ENCODE measurements at places on chromosomes 11 and 22.

GRCh38 chr11:44755556-44756523 is 29.1 kb downstream of the TSPAN18 start:
- DNase-seq, result no peak

- DNase-seq, result no peak
Observed at GRCh38 chr11:69635804-69636511, 5.0 kb upstream of the CCND1 start.

GRCh38 chr11:71305041-71305440 is 52.7 kb upstream of the SHANK2 start:
- DNase-seq, result no peak

DNA sequence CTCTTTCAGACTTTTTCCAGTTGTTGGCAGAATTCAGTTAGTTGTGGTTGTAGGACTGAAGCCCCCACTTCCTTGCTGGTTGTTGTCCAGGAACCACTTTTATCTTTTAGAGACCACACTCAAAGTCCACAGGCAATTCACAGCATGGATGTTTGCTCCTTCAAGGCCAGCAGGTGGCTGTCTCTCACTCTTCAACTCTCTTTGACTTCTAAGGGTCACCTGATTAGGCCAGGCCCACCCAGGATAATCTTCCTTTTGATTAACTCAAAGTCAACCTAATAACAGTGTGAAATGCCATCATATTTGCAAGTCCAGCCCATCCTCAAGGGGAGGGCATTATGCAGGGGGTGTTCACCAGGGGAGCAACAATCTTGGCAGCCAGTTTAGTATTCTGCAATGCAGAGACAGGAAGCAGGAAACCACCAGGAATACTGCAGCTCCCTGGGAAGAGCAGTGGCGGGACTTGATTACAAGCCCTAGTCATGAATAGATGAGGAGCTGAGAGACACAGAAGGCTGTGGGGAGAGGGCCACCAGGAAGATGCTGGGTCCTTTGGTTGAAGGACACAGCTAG is 52.4 kb downstream of the LRRC74B start:
- peak; percentile 18 for DNase-seq

- DNase-seq, result no peak
Observed at GRCh38 chr11:69230856-69231425, 63.0 kb upstream of the MYEOV start.

DNA sequence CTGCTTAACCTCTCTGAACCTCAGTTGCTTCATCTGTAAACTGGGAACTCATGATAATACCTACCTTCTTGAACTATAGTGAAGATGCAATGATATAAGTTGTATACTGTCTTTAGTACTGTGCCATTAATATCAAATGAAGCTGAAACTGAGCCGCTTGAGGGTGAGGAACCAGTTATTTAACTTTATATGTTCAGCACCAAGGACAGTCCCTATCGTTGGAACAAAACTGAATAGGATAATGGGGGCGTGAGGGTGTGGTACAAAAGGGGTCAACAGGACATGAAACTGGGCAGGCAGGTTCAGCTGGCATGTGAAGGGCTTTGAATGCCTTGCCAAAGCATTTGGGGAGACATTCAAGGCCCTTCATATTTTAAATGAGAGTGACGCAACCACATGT is 112.6 kb downstream of the C11orf91 start:
- no peak for DNase-seq

DNA sequence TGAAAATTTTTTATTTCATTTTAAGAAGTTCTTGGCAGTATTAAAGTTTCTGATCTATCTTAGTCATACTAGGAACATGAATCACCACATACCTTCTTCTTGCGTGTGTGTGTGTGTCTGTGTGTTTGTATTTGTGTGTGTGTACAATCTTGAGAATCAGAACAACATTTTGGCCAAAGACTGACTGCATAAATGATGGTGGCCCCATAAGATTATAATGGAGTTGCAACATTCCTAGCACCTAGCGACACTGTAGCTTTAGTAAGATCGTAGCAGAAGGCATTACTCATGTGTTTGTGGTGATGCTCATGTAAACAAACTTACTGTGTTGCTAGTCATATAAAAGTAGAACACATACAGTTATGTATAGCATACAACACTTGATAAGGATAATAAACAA is 205.4 kb downstream of the FAM76B start:
- no peak for DNase-seq

DNA sequence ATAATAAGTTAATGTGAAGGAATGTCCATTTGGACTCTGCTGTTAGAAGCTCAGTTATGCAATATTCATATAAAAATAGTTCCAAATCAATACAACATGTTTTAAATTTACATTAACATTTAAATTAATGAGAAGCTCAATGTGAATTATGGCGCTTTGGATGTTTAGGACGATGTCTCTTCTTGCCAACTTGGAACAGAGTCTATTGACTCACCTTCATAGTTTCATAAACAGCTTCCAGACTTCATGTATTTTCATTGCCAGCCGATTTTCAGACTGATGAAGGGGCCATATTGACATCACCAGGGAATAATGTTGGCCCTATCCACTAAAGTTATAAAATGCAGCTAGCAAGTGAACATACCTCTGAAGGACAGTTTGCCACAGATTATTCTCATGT is 1136.2 kb downstream of the LRRC4C start:
- no peak for DNase-seq

DNA sequence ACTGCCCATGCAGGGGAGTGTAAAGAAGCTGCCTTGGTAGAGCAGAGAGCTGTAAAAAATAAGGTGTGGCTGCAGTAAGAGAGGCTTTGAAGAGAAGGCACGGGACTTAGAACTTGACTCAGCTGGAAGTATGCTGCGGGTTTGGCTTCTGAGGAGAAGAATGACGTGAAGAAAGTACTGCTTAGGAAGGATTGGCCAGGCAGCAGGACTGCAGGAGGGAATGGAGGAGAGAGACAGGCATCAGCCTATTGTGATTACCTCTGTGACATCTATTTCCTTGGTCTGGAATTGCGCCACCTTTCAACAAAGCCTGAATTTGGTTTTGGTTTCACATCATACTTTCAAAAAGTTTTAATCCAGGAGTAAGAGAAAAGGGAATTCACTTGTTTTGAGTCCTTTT is 22.5 kb downstream of the PRRG4 start:
- no peak for DNase-seq

DNA sequence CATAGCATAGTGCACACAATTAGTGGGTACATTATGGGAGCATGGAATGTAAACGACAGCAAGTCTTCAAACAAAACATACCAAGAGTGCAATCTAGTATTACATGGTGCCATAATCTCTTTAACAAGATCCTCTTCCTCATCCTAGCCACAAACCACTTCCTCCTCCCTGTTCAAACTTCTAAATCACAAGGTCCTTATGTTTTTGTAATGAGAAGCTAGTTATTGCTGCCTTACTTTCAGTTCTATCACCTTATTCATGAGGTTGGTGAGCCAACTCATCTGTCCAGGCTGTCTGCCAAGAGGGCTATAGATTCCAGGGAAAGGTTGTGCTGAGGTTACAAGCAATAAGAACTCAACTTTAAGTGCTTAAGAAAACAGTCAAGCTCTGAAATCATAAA is 195.4 kb upstream of the ARHGAP20 start:
- DNase-seq, result peak; percentile 6

DNA sequence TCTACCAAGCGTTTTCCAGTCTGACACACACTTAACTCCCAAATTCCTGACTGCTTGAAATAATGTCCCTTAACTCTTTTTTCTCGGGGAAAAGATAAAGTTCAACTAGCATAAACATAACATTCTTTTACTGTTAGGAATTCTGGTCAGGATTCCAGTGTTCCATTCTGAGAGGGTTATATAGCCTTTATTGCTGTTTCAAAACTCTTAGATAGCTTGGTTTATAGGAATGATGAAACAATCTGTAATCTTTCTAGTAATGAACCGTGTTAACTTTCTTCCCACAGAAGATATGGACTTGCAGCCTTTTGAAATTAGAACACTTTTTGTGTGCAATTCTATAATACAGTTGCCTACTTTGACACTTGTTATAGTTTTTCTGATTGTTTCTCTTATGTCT is 8.6 kb downstream of the REXO2 start:
- DNase-seq, result no peak

GRCh38 chr11:67320011-67320410 is 16.7 kb downstream of the SSH3 start:
- no peak for DNase-seq

DNA sequence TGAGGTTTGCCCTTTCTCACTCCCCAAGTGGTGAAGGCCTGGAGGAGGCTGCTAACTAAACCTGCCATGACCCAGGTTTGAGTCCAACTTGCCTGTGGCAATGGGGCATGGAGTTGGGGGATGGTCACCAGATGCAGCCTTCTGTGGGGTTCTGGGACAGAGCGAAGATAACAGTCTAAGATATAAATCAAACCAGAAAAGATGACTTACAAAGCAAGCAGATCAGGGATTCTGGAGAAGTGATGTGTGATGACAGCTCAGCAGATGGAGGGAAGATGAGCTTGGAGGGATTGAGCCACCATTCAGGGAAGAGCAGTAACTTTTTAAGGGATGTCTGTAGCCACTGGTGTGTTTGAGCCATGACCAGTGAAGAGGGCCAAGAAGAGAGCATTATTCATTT is 63.6 kb downstream of the MTNR1B start:
- no peak for DNase-seq

GRCh38 chr11:69841859-69842698 is 22.9 kb upstream of the FGF3 start:
- peak; percentile 40 for DNase-seq

DNA sequence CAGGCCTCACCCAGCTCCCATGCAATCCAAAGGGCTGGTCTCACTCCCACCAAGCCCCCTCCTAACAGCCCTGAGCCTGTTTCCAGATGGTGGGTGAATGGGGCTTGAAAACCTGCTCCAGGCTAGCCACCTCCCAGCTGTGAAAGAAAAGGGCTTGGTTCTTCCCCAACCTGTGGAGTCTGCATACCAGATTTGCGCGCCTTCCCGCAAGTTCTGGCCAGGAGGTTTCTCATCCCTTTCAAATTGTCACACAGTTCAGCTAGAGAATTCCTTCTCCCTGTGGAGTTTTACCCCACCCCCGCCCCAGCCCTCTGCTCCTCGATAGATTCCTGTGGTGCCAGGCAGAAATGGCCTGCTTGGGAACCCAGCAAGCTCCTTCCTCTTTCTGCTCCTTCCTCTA is 734.6 kb upstream of the FAT3 start:
- DNase-seq, result no peak

- DNase-seq, result no peak
Observed at GRCh38 chr11:35255514-35255913, 116.5 kb downstream of the CD44 start.

DNA sequence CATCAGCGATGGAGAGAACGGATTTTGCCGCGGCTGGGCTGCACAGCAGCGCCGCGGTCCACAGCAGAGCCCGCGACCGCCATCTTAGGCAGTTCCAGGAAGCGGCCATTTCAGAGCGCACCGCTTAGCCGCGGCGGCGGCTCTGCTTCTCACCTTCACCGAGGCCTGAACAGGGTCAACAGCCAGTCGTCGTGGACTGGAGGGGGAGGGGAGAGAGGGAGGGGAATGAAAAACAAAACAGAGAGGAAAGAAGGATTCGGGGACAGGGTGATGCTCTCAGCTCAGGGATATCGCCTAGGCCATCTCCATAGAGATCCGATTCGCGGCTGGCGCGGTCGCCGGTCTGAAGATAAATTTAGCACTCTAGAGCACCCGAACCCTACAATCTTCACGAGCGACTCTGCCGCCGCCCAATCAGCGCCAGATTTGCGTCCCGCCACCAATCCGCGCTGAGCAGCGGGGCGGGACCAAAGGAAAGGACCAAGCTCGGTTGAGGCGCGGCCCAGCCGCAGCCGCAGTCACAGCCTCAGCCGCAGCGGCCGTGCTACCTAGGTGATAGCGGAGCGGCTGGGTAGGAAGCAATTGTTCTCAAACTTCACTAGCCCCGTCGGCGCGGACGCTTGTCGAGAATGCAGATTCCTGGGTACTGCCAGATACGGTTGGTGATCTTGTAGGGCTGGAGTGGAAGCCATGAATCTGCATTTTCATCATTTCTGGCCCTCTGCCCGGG is at the start of gene ZBED5:
ZBED5 (minus strand) TSS at position 345 of the 730 bp plus-strand sequence. CDS start 3,108 bp downstream, outside the sequence.
- DNase-seq, result peak; percentile 97

GRCh38 chr11:64894812-64895452 is 16.5 kb upstream of the EHD1 start:
- DNase-seq, result no peak

- no peak for DNase-seq
Observed at GRCh38 chr11:65401073-65401802, 14.8 kb downstream of the FRMD8 start.

DNA sequence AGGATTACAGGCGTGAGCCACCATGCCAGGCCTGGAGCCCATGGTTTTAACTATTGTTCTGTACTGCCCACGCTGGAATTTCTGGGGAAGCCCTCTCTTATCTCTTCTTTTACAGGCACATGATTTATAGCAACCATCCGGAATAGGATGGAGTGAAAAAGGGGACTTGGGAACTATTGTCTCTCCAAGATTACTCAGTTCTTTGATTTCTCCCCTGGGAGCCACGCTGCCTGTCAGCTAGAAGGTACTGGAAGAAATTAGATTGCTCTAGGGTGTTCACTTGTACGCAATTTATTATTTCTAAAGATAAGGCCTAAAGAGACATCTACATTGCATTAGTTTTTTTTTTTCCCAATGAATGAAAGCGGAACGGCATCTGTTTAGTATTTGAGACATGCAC is 65.6 kb upstream of the PTPRJ start:
- no peak for DNase-seq

DNA sequence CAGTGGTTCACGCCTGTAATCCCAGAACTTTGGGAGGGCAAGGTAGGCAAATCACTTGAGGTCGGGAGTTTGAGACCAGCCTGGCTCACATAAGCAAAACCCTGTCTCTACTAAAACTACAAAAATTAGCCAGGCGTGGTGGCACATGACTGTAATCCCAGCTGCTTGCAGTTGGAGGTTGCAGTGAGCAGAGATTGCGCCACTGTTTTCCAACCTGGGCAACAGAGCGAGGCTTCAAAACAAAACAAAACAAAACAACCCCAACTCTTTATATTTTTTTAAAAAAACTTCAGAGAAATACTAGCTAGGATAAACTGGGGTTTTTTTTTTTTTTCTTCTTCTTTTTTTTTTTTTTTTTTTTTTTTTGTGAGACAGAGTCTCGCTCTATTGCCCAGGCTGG is 31.8 kb upstream of the RAPSN start:
- no peak for DNase-seq

DNA sequence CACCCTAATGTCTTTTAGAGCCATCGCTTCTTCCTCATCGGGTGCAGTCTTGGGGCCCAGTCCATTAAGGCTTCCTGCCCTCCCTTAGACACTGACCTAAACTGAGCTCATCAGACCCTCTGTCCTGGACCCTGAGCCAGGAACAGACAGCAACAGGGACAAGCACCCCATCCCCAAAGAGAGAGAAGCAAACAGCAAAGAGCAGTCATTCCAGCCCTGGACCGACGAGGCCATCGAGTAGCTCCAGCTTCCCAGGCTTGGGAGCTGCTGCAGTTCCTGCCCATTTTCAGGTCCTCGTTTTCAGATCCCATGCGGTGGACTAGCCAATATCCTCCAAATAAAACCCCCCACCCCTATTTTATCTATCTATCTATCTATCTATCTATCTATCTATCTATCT is 25.8 kb upstream of the CACNG2 start:
- no peak for DNase-seq

DNA sequence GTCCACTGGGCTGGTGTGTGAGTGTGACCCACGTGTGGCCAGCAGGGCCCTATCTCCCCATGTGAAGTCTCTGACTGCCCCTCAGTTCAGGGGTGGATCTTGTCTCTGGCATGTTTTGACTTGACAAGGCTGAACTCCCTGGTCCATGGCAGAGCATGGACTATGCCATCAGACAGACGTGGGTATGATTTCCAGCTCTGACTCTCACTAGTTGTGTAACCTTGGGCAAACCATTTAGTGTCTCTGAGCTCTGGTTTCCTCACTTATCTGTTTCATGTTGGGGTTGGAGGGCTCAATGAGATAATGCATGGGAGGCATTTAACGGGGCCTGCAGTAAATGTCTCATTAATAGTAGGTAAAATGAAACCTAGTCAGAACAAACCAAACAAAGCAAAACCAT is 254.5 kb upstream of the NARS2 start:
- no peak for DNase-seq
